ENCODE measurements at places on chromosomes 5 and 9. TPM values are rescaled to one million over a fixed set of nuclear protein-coding genes. Genes with fewer than 3 reads are reported as not detected.
A peak's percentile ranks its signal among the peaks of the same experiment; 100 is the strongest.

Gene NIPAL4
- 6.1 TPM for polyA plus RNA-seq

DNA sequence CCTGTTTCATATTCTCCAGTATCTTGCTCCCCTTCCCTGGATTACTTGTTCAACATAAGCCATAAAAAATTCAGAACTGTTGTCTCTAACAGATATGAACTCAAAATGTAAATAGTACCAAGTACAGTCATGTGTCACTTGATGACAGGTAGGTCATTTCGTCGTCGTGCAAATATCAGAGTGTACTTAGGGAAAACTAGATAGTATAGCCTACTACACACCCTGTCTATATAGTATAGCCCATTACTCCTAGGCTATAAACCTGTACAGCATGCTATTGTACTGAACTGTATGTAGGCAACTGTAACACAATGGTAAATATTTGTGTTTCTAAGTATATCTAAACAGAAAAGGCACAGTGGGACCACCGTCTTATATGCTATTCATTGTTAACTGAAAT lies 39.1 kb downstream of the SMIM15 start:
- DNase-seq, result no peak

- DNase-seq, result no peak
Measured at GRCh38 chr5:168404365-168404764, 81.9 kb upstream of the RARS1 start.

DNA sequence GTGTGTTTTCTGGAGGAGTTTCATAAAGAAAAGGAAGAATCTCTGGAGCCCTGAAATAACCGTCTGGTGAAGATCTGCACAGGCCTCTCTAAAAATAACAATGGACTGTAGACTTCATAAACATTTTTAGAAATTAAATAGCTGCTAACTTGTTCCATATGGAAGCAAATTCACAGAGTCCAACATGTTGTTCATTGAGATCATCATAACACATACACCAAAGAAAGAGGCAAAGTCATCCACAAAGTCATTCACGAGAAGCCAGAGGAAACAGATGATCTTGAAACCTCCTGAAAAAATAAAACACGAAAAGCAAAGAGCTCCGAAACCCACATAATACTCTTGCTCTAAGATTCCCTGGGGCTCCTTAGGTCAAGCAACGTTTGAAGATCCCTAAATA lies 347.8 kb downstream of the EFNA5 start:
- DNase-seq, result no peak

Gene GHR
- polyA plus RNA-seq, result 4.5 TPM

GRCh38 chr5:123611406-123611709 lies 99.4 kb downstream of the CSNK1G3 start:
- DNase-seq, result no peak

Gene PCDHGA10
- polyA plus RNA-seq, result 0.87 TPM

DNA sequence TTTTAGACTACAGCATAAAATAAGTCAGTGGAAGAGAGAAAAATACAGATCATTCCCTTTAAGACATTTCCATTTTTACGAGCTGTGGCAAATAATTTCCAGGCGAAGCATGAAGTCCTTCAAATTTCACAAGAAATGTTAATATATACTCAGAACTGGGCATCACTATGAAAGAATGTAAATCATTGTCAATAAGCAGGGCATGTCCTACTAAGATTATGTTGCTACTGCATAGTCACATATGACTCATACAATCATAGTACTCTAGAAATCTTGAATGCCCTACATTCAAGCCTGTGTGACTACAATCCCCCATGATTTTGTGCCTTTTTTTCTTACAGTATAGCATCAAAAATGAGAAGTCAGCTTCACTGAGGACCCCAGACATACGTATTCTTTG lies 485.2 kb upstream of the FTMT start:
- DNase-seq, result no peak

Gene MOCS2
- polyA plus RNA-seq, result 55.7 TPM

DNA sequence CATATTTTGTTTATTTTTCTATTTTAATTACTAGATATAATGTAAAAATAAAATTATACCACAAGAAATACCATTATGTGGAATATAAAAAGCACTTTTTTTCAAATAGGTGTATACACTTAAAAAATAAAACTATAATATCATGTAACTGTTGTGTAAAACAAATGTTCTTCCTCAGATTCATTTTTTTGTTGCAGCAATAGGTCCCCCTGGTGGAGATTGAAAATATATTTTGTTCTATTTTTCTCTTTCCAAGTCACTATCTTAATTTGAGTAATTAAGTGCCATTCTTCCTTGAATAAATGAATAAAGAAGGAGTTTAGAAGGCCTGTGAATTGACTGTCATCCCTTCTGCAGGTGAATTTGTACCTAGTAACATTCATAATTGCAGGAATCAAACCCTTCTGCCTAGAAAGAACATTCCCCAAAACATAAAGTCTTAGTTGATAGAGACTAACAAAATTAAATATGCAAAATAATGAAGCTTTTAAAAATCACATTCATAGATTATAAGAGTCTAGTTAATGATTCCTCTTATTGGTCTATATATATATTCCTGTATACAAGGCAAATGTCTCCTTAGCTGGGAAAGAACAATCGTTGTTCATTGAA lies 23.4 kb downstream of the CETN3 start:
- peak; percentile 29 for DNase-seq

DNA sequence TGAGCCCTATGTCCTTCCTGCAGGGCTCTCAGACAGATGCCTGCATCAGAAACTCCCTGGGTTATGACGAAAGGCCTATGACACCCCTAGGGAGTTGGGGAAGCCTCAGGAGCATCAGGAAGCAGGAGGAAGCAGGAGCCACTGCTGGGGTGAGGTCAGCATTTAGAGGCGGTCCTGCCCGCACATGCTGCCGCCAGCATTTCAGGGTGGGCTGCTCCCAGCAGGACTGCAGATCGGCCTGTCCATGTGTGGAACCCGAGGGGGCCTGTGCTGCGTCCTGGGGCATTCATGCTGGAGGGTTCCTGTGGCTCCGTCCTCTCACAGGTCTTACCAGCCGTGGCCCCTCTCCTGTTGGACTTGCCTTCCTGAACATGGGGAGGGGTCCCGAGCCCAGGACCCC lies 6.9 kb downstream of the NKD2 start:
- DNase-seq, result no peak

Gene ERAP2
- 51.5 TPM for polyA plus RNA-seq

- no peak for DNase-seq
Measured at GRCh38 chr5:3845230-3845629, 249.6 kb downstream of the IRX1 start.

GRCh38 chr5:45109062-45109461 lies 300.3 kb downstream of the MRPS30 start:
- no peak for DNase-seq

GRCh38 chr9:99594056-99594780 lies 227.5 kb upstream of the NR4A3 start:
- no peak for DNase-seq

Gene PCDHA6
- polyA plus RNA-seq, result 0.05 TPM

- no peak for DNase-seq
Measured at GRCh38 chr5:31663519-31663918, 24.6 kb downstream of the PDZD2 start.

Gene DOCK8
- polyA plus RNA-seq, result 60.4 TPM

Gene KIF24
- 0.57 TPM for polyA plus RNA-seq

GRCh38 chr5:61301341-61302199 lies 30.5 kb upstream of the ZSWIM6 start:
- DNase-seq, result no peak

- no peak for DNase-seq
Measured at GRCh38 chr5:161934486-161934885, 86.6 kb downstream of the GABRA1 start.

Gene OBP2B
- polyA plus RNA-seq, result 0.09 TPM

Gene TMCO6
- 18.4 TPM for polyA plus RNA-seq

Gene CNTLN
- polyA plus RNA-seq, result 2.9 TPM

DNA sequence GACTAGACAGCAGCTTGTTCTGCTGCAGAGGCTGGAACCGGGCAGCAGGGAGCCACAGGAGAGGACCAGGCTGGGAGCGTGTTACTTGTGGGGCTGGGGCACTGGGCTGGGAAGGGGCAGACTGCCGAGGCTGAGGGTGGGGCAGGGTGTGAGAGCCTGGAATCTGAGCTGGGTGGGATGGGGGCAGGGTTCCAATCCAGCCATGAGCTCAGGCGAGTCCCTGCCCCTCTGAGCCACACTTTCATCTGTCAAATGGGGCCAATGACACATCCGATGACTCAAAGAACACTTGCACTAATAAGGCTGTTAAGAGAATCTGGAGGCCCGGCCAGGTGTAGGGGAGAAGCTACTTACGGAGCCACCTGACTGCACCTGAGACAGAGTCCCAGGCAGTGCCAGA lies 18.7 kb upstream of the WDR38 start:
- DNase-seq, result no peak
